ENCODE measurements at places on chromosomes 11 and 22.

- DNase-seq, result no peak
These were observed 34.5 kb downstream of the GLB1L2 start for GRCh38 chr11:134366254-134366653.

- DNase-seq, result no peak
These were observed 15.5 kb upstream of the OR52K1 start for GRCh38 chr11:4466871-4467442.

DNA sequence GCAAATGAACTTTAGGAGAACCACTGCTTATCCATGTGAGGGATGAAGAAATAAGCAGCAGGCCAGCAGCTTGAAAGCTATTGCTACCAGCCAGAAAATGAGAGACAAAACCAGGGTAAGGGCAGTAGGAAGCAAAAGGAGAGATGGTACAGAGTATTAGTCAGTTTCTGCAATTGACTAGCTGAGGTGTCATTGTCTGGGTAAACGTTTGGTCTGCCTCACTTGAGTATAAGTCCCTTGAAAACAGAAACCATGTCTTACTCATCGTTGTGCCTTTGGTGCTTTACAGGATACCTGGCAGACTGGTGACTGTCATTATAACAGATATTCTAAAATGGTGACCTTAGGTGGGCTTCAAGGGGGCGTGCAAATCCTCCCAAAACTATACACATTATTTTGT lies 63.9 kb upstream of the USP47 start:
- no peak for DNase-seq

DNA sequence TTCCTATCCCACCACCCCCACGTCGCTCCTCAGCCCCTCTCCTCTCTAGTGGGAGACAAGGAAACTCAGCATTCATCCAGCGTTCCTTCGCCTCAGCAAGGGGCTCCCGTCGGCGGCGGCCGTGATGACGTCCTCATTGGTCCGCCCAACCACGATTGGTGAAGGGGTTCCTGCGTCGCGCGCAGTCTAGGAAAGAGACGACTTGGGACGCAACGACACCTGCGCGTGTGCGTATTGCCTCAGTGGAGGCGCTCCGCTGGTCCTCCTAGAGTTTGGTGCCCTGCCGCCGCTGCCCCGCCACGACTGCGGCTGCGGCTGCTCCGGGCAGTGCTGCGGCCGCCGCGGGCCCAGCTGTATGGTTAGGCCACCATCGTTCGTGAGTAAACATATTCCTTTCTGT lies 56.6 kb downstream of the CCDC81 start:
- no peak for DNase-seq

DNA sequence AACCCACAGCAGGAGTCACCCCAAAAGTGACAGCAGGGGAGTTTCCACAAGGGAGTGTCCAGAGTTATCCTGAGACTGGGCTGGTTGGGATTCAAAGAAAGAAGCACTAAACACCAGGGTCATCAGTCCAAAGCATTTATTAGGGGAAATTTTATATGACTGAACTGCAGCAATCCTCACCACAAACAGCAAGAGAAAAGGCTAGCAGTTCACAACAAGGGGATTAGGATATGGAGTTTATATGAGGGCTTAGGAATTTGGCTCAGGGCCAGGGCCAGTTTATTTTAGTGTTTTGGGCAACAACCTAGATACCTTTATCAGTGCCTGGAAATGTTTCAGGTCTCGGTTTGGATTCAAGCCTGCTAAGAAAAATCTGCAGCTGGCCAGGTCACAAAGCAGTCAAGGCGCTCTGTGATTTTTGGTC lies 4.6 kb upstream of the TMEM126A start:
- no peak for DNase-seq

DNA sequence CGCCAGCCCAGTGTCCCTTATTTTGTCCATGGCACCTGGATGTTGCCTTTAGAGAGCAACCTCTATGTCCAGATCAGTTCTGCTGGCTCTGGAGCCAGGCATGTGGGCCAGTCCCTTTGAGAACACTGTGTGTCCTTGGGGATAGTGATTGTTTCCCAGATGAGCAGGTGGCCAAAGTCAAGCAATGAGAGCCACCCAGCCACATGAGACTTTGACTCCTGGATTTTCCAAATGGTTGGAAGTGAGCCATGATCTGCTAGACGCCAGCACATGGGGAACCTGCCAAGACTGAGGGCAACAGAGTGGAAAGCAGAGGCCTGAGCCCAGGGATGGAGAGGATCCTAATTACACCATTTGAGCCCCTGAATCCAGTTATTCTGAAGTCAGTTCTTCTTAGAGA lies 479.8 kb downstream of the OPCML start:
- no peak for DNase-seq

DNA sequence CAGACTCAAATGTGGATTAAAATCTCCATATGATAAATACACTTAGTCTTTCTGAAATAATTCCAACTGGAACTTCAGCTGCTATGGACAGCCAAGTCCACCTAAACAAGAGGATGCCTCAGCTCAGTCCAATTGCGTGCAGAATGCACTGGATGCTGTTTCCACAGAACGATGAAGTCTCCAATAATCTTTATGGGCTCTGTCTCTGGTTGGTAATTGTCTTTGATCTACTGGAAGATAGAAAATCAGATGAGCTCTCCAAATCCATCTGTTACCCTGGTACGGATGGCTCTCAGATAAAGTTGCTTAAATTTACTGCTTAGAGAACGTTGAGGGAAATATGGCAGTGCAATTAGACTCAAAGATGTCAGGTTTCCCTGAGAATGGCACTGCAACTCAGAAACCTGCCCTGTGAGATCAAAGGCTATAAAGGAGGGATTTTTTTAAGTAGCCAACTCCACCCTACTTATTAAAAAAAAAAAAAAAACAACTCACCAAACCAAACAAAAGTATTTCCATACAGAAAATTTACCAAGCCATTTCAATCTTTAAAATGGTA lies 859 bp upstream of the BIRC3 start:
- DNase-seq, result no peak

GRCh38 chr11:94647926-94648325 lies 80.8 kb downstream of the PIWIL4 start:
- no peak for DNase-seq

DNA sequence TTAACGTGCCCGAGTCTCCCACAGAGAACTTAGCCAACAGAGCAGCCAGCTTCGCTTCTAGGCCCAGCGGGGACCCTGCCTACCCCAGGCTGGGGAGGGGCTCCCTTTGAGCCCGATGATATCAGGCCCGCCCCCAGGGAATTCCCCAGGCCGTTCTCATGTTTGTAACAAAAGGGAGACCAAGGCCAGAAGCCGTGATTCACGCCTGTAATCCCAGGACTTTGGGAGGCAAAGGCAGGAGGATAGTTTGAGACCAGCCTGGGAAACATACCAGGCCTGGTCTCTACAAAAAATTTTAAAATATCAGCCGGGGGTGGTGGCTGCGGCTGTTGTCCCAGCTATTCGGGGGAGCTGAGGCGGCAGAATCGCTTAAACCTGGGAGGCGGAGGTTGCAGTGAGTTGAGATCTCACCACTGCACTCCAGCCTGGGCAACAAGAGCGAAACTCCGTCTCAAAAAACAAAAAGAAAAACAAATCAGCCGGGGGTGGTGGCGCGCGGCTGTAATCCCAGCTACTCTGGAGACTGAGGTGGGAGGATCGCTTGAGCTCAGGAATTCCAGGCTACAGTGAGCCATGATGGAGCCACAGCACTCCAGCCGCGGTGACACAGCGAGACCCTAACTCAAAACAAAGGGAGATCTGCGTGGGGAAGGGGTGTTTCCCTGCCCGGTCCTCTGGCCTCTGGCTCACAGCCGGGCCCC lies 1.7 kb downstream of the DRD4 start:
- DNase-seq, result no peak

DNA sequence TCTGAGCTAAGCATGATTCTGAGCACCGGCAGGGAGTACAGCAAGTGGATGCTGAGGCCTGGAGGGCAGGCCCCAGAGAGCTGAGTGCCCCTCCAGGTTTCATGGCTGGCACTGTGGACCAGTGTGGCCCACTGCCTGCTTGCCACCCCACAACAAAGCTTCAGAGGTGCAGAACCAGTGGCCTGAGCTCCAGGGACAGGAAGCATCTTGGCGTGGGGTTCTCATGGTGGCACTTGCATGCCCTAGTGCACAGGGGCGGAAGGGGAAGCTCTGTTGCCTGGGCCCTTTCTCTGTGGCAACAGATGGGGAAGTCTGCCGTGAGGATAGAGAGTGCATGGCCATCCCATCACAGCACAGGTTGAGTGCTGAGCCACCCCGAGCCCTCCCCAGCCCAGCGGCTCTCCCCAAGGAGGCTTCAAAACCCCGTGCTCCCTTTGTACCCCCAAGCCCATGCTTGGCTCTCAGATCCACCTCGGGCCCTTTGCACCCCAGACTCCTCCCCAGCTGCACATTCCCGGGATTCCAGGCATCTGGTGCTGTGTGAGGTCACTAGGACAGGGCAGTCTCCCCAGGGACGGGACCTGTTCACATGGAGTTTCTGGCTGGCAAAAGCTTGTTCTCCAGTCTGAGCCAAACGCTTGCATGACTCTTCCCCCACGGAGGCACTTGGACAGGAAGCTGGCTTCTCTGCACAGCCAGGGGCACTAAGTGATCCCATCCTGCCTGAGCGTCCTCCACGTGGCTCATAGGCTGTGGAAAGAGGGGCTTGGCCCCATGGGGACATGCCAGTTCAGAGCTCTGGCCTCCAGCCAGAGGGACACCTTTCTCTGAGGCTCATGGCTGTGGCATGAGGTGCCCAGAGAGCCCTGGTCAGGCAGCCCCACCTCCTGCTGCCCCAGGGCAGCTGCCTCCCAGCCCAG lies 4.2 kb downstream of the SLC25A1 start:
- DNase-seq, result no peak

GRCh38 chr11:69249311-69250185 lies 44.4 kb upstream of the MYEOV start:
- DNase-seq, result no peak

- DNase-seq, result no peak
These were observed 63.2 kb downstream of the PPP6R3 start for GRCh38 chr11:68523743-68524142.

- DNase-seq, result no peak
These were observed 162.3 kb downstream of the TRIM29 start for GRCh38 chr11:119975561-119976152.

- DNase-seq, result no peak
These were observed 485.9 kb downstream of the JRKL start for GRCh38 chr11:96875712-96876111.

DNA sequence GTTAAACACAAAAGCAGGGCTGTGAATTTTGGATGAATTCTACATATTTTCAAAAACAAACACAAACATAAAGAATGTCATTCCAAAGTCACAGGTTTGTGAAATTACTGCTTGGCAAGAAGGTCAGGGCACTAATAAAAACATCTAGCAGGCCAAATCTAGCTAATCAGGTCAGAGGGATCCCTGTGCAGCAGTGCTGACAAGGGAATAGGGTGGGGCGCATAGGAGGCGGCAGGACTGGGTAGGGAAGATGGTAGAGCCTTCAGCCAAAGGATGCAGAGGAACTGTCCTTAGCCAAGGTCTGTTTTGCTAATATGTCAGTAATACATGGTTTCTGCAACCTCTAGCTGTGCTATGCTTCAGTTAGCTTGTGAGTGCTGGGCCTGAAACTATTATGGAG lies 396.6 kb downstream of the TENM4 start:
- DNase-seq, result no peak

- no peak for DNase-seq
These were observed 39.2 kb downstream of the SHISA8 start for GRCh38 chr22:41875531-41876270.

DNA sequence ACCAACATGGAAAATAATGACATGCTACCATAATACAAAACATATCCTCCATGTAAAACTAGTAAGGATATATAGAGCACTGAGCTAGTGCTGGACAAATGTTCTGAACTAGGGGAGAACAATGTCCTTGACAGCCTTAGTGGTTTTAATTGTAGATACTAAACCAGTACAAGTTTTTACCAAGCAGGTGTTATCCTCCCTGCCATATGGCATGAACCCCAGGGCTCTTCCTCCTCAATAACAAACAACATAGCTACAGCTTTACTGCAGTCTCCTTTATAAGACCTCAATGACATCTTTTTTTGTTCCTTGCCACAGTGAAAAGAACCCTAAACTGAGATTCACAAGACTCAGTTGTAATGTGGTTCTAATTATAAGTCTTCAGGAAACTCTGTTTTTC lies 70.2 kb upstream of the GDPD4 start:
- no peak for DNase-seq

DNA sequence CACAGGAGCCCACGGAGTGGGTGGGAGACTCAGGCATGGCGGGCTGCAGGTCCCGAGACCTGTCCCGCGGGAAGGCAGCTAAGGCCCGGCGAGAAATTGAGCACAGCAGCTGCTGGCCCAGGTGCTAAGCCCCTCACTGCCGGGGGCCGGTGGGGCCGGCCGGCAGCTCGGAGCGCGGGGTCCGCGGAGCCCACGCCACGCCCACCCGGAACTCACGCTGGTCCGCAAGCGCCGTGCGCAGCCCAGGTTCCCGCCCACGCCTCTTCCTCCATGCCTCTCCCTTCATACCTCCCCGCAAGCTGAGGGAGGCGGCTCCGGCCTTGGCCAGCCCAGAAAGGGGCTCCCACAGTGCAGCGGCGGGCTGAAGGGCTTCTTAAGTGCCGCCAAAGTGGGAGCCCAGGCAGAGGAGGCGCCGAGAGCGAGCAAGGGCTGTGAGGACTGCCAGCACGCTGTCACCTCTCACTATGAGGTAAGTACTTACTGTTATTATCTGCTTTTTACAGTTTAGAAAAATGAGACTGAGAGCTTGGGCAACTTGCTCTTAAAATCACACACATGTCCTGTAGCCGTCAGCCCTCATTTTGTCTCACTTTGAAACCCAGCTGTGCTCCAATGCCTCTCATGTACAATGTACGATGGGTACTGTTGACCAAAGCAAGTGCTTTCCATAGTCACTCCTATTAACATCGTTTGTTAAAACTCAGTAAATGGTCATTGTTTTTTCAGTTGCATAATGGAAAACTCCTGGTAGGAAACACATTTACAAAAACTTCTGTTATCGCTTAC lies 12.2 kb upstream of the OR10D3 start:
- no peak for DNase-seq

DNA sequence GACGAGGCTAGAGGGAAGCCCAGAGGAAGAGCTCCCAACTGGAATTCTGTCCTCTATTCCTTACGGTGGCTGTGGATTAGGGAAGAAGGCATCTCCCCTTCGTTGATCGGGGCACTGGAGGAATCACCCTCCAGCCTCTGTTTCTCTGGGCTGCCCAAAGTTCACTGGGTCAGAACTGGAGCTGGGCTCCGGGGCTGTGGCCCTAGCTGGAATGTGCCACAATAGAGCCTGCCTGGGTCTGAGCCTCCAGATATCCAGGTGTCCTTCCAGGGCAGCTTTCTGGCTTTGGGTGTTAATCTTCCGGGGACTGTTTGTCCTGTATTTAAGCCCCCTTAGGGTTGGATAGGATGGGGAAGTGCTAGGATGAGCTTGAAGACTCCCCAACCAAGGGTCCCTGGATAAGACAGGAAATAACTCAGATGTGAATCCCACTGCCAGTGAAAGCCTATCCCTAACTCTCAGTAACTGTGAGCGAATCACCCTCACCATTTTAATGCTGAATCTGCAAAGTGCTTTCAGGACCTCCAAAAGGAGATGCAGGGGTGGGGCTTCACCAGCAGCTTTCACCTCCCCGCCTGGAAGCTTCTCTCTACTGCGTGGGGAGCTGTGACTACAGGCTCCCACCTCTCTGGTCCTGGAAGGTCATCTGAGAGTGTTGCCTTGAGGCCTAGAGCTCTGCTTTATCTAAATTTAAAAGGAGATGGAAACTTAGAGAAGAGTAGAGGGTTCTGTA lies 9.5 kb downstream of the YPEL4 start:
- DNase-seq, result no peak

Measured in GM12892 (cell line).